NCI-H146 (cell line): ENCODE measurements at places on chromosomes 16 and 17.

- no peak for DNase-seq
These were observed 28.1 kb downstream of the KIAA0513 start for GRCh38 chr16:85055493-85056210.

DNA sequence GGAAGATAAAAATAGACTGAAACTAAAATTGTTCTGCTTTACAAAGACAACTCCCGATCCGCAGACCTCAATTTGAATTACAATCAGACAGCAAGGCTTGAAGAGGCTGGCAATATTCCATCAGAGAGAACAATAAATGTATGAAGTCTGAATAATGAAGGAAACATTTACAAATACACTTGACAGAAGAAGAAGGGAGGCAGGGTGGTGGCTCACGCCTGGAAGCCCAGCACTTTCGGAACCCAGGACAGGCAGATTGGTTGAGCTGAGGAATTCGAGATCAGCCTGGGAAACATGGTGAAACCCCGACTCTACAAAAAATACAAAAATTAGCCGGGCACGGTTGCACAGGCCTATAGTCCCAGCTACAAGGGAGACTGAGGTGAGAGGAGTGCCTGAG lies 14.6 kb downstream of the ODF4 start:
- no peak for DNase-seq

GRCh38 chr16:66271074-66272060 lies 95.1 kb upstream of the CDH5 start:
- no peak for DNase-seq

- no peak for DNase-seq
These were observed 135.7 kb upstream of the XYLT1 start for GRCh38 chr16:17606460-17606859.

- no peak for DNase-seq
These were observed 28.2 kb downstream of the HELZ start for GRCh38 chr17:67216578-67217320.

GRCh38 chr17:55437159-55437605 lies 15.5 kb upstream of the MMD start:
- no peak for DNase-seq

GRCh38 chr17:70478902-70479301 lies 309.6 kb downstream of the KCNJ2 start:
- no peak for DNase-seq

GRCh38 chr16:72927199-72928089 lies 120.5 kb downstream of the ZFHX3 start:
- peak; percentile 54 for DNase-seq

DNA sequence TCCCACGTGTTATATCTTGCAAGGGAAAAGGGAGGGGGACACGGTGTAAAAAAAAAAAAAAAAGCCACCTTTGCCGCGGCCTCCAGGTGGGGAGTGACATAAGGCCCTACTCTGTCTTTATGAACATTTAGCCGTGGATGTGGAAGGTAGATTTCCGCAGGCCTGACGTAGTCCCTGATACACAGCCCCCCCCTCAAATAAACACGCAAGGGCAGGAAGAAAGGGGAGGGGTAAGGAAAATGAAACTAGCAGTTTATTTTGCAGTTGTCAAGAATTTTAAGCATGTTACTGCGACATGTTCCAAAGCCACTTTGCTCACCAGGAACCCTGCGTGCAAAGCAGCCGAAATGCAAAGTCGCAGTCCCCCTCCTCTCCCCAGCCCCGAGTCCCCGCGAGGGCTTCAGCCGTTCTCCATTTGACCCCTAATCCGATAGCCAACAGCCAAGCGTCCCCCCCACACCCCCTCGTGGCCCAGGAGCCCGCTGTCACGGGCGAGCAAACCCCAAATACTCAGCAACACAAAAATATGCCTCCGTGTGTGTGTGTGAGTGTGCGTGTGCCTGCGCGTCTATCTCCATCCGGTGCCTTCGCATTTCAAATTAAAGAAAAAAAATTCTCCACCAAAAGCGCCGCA lies 1.2 kb downstream of the CBX4 start:
- DNase-seq, result peak; percentile 38

DNA sequence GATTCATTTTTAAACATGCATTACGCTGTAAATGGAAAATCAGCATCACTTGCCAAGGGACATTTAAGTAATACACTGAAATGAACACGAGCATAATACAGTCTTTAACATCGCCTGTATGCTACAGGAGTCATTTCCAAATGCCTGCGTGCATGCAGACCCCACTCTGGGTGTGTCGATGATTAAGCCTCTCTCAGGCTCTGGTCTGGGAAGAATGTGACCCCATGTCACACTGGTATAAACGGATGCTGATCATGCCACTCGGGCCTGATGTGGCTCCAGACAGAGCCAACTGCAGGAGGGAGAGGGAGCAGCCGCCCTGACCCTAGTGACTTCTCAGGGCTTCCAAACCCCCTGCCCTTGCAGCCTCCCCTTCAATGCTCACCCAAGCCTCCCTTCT lies 10.8 kb downstream of the EMP2 start:
- no peak for DNase-seq

DNA sequence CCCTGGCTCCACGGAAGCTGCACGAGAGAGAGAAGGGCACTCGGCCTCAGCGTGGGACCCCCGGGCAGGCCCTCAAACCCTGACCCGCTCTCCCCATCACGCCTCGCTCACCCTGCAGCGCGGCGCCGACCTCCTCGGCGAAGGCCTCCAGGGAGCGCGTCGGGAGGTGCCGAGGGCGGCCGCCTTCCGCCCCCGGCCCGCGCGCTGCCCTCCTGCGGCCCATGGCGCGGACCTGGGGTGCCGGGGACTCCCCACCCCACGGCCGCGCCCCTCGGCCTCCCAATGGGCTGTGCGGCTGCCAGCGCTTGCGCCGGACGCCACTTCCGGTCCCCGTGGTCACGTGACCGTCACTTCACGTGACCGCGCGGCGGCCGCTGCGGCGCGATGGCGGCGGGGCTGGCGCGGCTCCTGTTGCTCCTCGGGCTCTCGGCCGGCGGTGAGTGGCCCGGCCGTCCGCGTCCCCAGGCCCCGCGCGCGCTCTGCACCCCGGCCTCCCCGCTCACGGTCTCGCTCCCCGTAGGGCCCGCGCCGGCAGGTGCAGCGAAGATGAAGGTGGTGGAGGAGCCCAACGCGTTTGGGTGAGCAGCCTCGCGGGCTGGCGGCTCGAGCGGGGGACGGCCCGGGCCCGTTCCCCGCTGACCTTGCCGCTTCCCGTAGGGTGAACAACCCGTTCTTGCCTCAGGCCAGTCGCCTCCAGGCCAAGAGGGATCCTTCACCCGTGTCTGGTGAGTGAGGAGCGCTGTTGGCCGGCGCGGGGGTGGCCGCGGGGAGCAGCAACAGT lies at the start of the genes GNPTG and TSR3:
Gene GNPTG, plus strand, starts transcription at position 350 of the 781 bp plus-strand sequence. Its CDS starts 35 bp downstream, at position 385.
Gene TSR3, minus strand, starts transcription at position 297 of the 781 bp plus-strand sequence. Its CDS starts 74 bp downstream, at position 223.
- DNase-seq, result peak; percentile 91

DNA sequence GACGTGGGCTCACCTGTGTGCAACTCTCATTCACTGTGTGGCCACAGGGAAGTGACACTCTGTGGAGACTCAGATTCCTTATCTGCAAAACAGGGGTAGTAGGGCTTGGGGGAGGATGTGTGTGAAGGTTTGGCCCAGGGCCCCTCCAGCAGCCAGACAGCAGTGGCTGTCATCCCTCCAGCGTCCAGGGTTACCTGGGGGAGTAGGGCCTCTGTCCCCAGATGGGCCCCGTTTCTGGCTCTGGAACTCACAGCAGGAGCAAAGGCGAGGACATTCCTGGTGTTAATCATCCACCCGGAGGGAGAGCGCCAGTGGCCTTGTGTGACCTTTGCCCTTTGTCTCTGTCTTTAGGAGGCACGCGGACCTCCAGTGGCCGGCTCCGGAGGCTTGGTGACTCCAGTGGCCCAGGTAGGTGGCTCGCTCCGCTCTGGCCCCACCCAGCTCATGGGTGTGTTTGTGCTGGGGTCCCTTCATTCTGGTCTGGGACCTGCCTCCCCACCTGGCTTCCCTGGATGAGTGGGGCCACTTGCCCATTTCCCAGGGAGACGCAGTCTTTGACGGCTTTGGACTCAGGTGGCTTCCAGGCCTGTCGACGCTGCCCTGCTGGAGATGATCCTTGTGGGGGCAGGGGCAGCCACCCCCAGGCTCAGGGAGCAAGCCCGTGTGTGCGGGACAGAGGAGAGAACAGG lies 166.2 kb downstream of the SEC14L1 start:
- no peak for DNase-seq

- DNase-seq, result no peak
These were observed 66.7 kb upstream of the TANC2 start for GRCh38 chr17:62899361-62899760.

DNA sequence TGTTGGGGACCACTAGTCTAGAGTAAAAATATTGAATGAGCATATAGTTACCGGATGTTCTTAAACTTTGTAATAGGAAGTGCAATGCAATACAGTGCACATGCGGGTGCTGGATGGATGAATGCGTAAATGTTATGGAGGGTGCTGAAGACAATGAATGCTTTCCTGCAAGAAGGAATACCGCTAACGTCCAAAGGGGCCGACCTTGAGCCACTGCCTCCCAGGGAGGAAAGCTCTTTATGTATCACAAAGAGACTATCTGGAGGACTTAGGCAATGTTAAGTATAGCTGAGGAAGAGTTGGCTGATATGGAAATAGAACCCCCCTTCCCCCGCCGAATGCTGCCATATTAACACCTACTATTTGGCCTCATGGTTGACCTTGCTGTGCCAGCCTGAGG lies 27.5 kb upstream of the SHCBP1 start:
- DNase-seq, result no peak

- no peak for DNase-seq
These were observed 34.9 kb upstream of the SSTR5 start for GRCh38 chr16:1037394-1038257.

DNA sequence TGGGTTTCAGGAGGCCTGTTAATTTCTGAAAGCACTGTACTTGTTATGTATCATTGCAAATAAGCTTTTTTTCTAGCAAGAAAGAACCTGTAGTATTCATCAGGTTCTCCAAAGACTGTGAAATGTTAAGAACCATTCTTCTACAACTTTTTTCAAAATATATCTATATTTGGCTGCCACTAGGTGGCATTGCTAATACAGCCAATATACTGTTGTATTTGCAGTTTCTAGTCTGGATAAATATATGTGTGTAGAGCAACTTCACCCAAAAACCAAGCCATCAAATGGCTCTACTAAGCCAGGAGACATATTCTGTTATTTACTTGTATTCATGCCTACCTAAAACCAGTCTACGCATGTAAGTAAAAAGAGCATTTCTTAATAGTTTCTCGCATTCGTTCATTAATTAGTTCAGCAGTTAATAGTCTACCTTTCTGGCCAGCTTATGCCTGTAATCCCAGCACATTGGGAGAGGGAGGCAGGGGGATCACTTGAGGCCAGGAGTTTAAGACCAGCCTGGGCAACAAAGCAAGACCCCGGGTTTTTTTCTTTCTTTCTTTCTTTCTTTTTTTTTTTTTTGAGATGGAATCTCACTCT lies 39.5 kb downstream of the VMP1 start:
- DNase-seq, result peak; percentile 28

DNA sequence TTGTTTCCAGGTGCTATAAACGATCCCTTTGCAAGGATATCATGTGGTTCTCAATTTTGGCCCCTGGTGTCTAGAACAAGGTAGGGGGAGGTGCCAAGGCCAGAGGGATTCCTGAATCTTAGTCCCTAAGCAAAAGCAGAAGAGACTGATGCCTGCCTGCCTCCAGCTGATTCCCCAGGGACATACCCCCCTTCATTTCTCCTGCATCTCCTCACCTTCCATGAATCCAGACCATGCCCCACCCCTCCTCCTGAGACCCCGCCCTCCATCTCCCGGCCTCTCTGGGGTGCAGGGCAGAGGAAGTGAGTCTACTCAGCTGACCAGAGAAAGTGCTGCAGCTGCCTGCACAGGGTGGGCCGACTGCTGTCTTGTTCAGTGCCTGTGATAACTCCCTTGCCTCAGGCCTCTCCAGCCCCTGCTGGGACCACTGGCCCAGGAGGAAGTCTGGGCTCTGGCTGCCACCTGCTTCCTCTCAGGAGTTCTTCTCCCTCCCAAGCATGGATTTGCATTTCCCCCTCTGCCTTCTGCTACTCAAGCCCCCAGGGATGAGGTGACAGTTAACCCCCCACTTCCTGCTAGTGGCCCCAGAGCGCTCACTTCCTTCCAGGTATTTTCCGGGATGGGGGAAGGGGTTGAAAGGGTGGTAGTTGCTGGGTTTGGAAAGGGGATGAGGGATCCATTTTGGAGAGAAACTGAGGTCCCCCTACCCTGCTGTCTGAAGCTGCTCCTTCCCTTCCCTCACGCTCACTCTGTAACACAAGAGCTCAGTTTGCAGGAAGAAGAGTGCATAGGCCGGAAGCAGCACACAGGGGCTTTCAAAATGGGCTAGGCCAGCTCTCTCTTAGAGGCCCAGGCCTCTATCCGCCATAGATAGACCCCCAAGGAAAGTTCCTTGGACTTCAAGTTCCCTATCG lies 10.5 kb upstream of the TSPOAP1 start:
- peak; percentile 64 for DNase-seq

DNA sequence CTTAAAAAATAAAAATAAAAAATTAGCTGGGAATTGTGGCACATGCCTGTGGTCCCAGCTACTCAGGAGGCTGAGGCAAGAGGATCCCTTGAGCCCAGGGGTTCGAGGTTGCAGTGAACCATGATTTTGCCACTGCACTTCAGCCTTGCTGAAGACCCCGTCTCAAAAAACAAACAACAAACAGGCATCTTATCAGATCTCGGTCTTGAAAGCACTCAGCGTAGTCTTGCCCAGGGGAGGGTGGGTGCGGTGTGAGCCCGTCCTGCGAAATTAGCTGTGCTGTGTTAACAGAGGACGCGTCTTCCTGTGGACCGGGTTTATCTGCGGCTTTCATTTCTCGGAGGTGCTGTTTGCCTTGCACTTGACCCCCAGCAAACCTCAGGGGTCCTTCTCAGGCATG lies 5.4 kb downstream of the GAA start:
- DNase-seq, result no peak

DNA sequence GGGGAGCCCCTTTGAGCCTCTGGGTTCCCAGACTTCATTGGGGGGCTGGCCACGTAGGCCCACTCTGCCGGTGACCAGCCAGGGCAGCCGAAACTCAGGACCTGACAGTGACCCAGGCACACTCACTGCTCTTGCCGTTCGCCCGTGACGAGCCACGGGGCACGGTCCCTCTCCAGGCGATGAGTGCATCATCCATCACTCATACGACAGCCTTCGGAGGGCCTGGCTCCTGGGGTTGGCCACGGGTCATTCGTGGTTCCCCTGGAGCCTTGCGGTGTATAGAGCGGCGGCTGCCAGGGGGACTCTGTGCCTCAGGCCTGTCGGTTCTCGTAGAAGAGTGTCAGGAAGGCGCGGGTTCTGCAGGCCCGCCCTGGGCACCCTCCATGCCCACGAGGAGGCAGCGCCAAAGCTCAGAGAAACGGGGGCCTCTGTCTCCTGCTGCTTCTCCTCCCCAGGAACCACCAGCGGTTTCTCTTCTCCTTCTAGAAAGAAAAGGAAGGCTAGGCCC lies 11.2 kb upstream of the NUDT16L1 start:
- no peak for DNase-seq
